Stimulated activated CD8-positive, alpha-beta memory T cell treated with anti-CD3 and anti-CD28 coated beads, Interleukin-15, amount 100 ng/mL, for 24 hours (primary cell): ENCODE measurements at places on chromosomes 1 and 21.

DNA sequence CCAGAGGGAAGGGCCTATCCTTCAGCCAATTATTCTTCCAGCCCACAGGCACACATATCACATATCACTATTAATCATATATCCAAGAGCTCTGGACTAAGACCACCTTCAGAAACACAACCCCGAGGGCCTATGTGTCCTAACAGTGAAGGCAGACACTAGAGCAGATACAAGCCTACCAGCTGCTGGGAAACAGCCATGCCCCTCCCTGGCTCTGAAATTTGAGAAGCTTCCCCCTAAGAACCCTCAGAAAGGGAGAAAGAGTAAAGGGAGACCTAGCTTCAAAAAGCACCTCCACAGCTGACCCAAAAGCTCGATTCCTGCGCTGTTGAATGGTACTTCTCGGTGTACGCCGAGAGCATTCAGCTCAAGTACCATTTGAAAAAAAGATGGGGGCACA, 17.4 kb downstream of the CNN3 start:
- no peak for DNase-seq

GRCh38 chr21:15801352-15801863, 71.6 kb downstream of the USP25 start:
- DNase-seq = no peak

- DNase-seq = no peak
Observed at GRCh38 chr1:184222652-184223052, 164.2 kb upstream of the C1orf21 start.

- DNase-seq = no peak
Observed at GRCh38 chr1:236416165-236416564, 22.1 kb downstream of the EDARADD start.

GRCh38 chr1:201319631-201320030, 36.3 kb downstream of the PKP1 start:
- DNase-seq = no peak

- DNase-seq = no peak
Observed at GRCh38 chr1:115951560-115951959, 24.8 kb upstream of the SLC22A15 start.

DNA sequence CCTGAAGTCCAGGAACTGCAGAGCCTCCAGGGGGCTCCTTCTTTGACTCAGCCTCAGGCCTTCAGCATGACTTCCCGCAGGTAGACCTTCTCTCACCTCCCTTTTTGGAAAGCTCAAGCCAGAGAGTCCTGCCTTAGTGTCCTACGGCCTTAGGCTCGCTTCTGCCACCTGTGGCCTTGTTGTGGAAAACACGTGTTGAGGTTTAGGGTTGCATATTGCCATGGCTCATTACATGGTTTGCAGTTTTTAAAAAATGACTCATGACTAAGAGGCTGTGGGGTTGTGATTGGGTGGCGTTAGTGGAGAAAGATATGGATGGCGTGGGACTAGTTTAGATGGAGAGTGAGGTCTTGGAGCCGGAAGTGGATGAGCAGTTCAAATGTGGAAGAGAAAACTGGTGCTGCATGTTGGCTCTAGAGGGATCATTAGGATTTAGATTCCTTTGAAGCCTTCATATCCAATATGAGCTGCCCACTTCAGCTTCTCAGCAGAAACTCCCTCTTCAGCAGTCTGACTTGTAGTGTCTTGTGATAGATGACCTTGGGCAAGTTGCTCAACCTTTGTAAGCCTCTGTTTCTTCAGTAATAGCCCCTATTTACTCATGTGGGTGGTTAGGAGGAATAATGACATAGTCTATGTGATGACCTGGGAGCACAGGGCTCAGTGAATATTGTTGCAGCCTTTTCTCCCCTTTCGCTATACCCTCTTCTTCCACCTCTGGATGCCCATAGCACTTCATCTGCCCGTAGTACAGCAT, 6.5 kb upstream of the FGGY start:
- DNase-seq = no peak

GRCh38 chr1:30263888-30264671, 459.3 kb downstream of the MATN1 start:
- DNase-seq = no peak

- DNase-seq = no peak
Observed at GRCh38 chr1:210731193-210731592, 402.5 kb downstream of the HHAT start.

DNA sequence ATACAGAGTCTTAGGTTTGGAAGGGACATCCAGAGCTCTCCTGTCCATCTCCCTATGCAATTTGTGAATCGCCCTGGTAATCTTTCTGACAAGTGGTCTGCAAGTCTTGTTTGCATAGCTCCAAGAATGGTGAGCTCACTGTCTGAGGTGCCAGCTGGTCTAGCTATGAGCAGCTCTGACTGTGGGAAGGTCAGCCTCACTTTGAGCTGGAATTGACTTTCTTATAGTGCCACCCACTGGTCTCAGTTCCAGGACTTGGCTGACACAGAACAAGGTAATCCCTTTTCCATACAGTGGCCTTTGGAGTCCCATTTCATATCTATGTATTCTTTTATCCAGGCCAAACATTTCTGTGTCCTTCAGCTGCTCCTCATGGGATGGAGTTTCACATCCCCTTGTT, 95.6 kb upstream of the C8B start:
- no peak for DNase-seq

- no peak for DNase-seq
Observed at GRCh38 chr1:233440951-233441401, 113.5 kb downstream of the MAP3K21 start.

- DNase-seq = no peak
Observed at GRCh38 chr1:185795181-185795580, 61.0 kb downstream of the HMCN1 start.

GRCh38 chr1:55610203-55610602, 395.0 kb upstream of the USP24 start:
- no peak for DNase-seq

DNA sequence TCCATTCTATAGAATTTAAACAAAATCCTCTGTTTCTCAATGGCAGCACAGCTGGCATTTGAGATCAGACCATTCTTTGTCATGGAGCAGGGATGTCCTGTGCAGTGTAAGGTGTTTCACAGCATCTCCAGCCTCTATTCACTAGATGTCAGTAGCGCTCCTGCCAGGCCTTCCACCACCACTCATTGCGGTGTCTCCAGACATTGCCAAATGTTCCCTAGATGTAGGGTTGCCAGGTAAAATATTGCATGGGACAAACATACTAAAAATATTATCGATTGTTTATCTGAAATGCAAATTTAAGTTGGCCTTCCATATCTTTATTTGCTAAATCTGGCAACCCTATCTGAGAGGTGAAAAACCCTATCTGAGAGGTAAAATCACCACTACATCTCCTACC, 11.7 kb downstream of the ITLN2 start:
- DNase-seq = no peak

DNA sequence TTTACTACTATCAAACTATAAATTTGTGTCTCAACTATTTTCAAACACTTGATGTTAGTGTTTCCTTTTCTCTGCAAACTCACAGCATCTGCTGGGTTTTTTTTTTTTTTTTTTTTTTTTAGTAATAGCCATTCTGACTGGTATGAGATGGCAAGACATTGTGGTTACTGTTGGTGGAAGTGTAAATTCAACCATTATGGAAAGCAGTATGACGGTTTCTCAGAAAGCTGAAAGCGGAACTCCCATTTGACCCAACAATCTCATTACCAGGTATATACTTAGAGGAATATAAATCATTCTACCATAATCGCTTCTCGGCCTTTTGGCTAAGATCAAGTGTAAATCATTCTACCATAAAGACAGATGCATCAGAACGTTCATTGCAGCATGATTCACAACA, 608.3 kb upstream of the ZP4 start:
- no peak for DNase-seq

DNA sequence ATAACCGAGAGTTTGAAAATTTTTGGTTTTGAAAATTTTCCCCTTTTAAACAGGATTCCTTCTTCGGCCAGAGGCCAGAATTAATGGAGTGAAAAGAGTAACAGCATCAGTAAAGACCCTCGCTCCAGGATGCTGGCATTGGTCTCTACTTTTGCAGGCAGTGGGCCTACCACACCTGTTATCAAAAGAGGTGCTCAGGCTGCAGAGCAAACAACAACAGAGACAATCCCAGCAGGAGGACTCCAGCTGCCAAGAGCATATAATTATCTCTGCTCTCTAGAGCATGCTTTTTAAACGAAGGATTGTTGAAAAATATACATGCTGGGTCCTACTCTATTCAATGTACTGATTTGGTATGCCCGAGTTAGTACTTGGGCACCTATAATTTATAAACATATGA, 1048.5 kb downstream of the PLA2G4A start:
- no peak for DNase-seq

DNA sequence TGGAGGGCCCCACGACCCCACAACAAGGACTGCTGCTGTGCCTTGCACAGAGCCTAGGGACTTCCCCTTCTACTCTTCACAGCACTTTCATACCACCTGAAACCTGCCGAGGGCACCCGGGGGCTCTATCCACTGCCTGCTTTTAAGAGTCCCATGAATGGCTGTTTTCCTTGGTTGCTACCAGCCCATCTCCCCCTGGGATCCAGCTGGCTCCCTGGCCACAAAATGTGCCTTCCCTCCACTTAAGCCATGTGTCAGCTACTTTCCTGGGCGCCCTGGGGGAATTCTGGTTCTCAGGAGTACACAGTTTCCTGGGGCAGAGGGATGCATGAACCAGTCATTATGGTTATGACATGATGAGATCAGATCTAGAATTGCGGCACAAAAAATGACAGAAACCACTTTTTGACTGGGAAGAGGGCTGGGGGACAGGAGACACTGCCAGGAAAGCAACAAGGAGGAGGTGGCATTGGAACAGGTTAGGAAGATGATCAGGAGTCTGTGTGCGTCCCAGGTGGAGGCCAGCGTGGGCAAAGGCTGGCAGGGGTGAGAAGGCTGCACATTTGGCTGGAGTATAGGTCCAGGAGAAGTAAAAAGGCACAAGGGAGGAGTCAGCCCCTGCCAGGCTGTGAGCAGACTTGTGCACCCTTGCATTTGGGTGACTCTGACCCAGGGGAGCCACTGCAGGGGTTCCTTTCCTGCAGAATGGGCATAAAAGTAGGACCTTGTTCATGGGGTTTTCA, 3.2 kb upstream of the TNFRSF8 start:
- DNase-seq = no peak

GRCh38 chr1:3241673-3242407, 172.8 kb downstream of the PRDM16 start:
- no peak for DNase-seq

DNA sequence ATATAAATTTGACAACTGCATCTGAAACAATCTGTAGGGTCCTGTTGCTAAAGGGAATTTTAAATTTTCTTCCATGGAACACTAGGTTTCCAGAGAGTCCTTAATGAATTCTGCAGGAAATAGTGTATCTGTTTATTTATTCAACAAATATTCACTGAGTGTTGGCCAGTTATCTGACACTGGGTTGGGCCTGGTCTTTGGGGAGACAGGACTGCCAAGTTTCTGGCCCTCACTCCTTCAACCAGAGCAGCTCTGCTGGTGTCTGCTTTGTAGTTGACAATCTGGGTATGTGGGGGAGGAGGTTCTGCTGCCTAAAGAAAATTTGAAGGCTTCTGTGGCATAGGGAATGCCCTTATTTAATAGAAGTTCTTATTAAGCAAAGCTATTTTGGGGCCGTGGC, 26.1 kb upstream of the HUNK start:
- no peak for DNase-seq

DNA sequence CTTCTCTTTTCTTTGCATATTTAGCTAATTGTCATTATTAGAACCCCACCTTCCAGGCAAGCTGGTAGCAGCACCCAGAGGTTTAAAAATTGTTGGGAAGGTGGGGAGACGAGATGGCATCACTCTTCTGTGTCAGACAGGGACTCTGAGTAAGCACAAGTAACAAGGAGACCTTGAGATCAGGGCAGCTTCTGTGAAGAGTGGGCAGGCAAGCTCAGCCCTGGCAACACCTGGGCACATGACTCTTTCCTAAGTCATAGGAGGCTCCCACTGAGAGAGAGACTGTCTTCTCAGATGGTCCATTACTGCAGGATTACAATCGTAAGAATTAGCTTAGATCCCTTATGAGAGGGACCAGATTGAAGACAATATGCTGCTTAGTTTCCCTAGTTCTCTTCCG, 183.5 kb downstream of the BRINP2 start:
- no peak for DNase-seq

DNA sequence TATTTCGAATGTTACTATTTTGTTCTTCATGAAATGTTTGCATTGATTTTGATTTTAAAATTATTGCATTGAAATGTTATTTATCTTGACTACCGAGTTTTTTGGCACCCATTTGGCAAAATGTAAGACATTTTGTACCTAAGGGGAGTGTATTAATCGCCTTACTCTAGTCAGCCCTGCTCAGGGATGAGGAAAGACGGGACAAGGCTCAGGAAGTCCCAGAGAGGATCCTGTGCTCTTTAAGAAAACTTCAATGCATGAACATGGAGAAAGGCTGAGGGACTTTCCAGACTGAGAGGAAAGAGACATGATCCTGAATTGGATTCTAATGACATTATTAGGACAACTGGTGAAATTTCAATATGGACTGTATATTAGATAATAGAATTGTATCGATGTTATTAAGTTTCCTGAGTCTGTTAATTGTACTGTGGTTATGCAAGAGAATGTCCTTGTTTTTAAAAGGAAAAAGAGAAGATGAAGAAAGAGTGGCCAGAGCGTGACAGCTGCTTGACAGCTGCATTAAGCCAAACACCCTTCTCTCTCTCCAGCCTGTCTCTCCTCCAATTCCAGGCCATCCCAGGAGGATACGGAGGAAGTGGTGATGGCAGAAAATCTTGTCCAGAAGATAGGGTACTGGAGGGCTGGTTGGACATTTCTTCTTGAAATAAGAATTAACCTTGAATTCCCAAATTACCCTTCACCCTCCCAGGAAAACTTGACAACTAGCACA, 66.0 kb downstream of the PLEKHA6 start:
- DNase-seq = no peak

GRCh38 chr1:95371666-95372282, 137.8 kb downstream of the RWDD3 start:
- no peak for DNase-seq

GRCh38 chr21:31847761-31848160, 25.1 kb upstream of the HUNK start:
- no peak for DNase-seq

DNA sequence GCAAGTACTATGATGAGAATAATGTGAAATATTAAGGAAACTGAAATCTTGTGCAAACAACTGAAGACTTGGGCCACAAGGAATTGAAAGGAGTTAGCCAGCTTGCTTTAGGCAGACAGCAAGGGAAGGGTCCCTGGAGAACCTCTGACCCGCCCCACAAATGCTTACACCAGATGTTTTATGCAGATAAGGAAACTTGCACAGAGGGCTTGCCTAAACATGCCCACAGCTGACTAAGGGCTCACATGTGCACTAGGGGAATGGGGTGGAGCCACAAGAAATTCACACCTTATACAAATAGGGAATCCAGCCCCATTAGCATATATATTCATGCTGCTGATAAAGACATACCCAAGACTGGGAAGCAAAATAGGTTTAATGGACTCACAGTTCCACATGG, 86.1 kb upstream of the CYYR1 start:
- DNase-seq = no peak

DNA sequence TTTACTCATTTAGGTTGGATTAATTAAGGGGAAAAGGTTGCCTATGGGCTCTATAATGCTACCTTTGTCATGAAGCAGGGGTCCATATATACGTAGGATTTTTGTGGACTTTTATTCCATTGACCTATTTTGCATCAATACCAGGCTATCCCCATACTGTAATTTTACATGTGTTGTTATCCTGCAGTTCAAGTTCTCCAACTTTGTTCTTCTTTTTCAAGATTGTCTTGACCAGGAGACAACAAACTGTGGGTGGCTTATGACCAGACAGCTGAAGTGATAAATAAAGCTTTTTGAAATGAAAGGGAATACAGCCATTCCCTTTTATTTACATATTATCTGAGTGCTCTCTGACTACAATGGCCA, 345.7 kb downstream of the BARHL2 start:
- DNase-seq = no peak

GRCh38 chr1:163709636-163710035, 387.9 kb downstream of the NUF2 start:
- DNase-seq = no peak
